Activated CD4-positive, alpha-beta T cell treated with anti-CD3 and anti-CD28 coated beads, Interleukin-2, amount 10 ng/mL, durations not matched to agents 24 days and 14 days (primary cell): ENCODE measurements at places on chromosomes 5 and 9.

DNA sequence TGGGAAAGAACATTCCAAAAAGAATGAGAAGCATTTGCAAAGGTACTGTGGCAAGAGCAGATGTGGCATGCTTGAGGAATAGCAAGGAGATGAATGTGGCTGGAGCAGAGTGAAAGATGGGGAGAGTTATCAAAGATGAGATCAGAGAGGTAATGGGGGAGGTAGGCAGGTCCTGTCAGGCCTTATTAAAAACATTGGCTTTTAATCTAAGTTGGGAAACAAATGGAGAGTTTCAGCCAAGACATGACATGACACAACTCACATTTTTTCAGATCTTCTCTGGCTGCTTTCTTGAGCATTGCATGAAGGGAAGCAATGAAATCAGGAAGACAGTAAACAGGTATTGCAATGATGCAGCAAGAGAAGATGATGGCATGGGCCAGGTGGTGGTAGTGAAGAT, 120.3 kb downstream of the MUSK start:
- DNase-seq: no peak

DNA sequence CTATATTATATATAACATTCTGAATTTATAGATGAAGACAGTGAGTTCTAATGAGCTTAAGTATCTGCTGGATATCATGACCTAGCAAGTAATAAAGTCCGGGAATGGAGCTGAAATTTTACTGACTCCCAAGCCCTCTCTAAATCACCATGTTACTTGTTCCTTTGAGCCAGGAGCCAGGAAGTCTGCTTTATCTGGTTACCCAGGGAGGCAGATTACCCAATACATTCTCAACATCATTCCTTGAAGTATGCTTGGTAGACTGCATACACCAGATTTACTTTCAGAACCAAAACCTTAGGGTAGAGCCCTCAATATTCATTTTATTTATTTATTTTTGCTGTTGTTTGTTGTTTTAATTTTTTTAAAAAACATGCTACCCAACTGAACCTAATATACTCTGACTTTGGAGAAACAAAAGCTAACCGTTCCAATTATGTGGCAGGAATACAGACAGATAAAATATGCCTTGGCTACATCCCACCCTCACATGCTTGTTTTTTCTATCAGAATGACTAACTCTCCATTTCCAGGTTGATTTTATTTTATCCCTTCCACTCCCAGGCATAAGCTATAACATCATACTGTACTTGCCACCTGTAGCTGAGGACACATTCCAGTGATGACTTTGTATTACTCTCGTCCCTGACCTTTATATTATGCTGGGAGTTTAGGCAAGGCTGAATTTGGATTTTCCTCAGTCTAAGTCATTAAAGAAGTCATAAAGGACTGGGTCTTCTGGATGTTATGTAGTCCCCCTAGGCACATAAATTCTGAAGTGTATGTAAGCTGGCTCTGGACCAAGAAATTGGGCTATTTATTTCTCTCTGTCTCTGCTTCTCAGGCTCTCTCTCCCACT, 82.0 kb downstream of the YIPF5 start:
- no peak for DNase-seq

- DNase-seq: peak; percentile 80
Observed at GRCh38 chr5:1800472-1801221, 560 bp upstream of the NDUFS6 start.

- no peak for DNase-seq
Observed at GRCh38 chr5:39473156-39473775, 48.5 kb upstream of the DAB2 start.

GRCh38 chr9:16718952-16719351, 151.5 kb downstream of the BNC2 start:
- no peak for DNase-seq

- DNase-seq: no peak
Observed at GRCh38 chr5:154401355-154401754, 44.4 kb upstream of the SAP30L start.

- DNase-seq: no peak
Observed at GRCh38 chr5:154198611-154199230, 8.2 kb downstream of the GALNT10 start.

- DNase-seq: no peak
Observed at GRCh38 chr5:106940986-106941385, 729.8 kb downstream of the EFNA5 start.

- no peak for DNase-seq
Observed at GRCh38 chr5:52598968-52599367, 188.7 kb upstream of the ITGA1 start.

DNA sequence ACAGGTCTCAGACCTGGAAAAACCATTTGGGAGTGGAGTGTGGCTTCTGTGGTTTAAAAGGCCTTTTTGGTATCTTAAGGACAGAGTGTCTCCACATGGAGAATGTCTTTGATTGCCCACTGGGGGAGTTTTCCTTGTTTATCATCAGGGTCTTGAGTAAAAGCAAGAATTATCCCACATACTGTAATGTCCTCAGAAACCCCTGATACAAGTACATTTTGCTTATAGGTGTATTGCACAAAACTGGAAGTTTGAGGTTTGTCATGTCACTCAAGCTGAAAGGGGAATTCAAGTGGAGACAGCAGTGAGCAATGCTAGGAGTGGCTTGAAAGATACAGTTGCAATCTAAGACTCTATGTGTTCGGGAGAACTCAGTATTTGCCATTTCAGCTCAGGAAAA, 62.7 kb upstream of the GRAMD2B start:
- no peak for DNase-seq

DNA sequence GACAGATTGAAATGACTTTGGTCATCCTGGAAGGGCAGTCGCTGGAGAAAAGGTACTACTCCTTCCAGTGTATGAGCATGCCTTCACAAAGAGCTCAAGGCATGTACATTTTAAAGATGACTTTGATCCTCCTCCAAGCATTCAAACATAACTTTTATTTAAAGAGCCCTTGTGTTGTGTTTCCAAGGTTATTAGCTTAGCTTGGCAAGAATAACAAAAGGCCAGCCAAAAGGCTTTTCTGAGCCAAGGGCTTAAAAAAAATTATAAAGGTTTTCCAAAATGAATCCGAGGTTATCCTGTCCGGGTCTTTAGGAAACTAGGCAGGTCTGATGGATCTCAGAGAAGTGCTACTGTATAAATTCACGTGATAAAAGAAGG, 71.0 kb upstream of the PLPP6 start:
- no peak for DNase-seq

DNA sequence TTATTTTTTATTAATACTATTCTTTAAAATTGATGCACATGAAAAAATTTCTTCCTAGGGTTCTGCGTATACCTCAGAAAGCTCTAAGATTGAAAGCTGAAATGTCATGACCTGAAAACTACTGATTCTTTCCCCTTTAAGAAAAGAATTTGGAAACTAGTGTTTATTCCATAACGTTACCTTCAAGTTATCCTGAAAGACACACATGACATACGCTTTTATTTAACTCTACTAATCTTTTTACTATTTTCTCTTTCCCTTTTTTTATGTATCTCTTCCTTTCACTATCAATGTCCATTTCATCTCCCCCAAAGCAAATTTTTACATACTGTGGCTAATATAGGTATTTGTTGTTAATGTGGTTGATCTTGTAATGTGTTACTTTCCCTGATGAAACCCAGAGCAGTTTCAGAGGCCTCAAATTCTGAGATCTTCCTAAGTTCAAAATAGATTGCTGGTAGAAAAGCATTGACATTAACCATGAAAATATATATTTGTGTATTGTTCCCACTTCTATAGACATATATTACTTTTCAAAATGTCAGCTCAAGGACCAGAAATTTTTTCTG, 7.4 kb downstream of the NIPBL start:
- no peak for DNase-seq

DNA sequence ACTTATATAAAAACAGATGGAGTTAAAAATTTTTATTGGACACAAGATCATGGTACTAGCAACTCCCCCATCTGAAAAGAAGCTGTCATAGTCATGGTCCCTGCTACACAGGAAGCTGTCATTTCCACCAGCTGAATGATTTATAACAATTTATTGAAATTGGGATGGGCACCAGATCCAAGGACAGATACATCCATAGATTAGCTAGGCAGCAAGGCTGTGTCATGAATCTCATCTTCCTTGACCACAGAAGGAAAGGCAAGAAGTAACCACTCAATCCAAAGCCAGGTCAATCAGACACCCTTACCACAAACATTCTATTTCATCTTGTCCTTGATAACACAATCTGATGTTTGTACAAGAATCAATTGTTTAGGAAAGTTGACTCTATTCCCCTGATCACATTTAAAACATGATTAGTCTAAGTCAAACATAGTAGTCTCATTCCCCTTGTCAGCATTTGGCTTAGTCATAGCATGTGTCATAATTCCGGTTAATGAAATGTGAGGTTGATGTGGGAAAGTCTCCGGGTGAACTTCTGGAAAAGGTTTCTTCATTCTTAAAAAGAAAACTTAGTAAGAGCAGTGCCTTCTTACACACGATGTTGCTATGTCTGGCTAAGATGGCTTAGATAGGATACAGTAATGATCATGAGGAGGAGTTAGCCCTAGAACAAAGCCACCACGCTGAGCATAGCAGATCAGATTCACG, 462.6 kb upstream of the PAPPA start:
- no peak for DNase-seq

DNA sequence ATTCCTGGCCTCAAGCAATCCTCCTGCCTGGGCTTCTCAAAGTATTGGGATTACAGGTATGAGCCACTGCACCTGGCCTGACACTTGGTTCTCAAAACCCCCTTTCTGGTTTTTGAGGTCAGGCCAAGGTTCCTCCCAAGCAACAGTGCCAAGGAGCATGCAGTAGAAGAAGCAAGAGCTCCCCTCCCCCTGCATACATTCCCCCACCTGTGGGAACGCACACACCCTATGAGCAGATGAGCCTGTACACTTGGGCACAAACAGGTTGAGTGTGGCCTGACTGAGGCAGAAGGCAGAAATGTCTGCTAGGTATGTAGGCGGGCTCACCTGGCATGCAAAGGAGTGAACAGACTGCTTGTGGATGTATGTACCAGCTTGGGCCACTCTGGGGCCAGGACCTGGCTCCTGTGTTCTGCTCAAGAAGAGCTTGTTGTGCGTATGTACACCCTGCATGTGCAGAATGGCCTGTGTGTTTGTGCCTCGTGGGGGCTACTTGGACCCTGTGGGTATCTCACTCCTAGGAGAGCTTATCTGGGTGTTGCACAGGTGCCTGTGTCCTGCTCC, 1.7 kb downstream of the GPRIN1 start:
- no peak for DNase-seq

- DNase-seq: peak; percentile 78
Observed at GRCh38 chr5:134649163-134649835, 714 bp downstream of the SEC24A start.

DNA sequence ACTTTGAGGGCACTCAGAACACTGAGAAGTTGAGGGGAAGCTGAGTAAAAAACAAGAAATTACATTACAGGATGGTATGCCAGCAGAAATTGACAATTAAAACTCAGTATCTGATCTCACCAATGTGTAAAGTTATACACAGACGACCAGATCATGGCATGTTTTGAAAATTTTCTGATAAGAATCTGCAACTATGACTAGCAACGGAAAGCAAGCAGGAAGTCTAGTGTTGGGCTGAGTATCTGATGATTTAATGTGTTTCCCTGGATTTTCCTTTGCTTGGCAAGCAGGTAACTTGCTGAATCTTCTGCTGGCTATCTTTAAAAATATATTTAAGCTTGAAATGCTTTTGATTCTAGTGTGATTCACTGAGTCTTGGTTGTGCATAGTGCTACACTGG, 5.2 kb upstream of the GCNT4 start:
- peak; percentile 61 for DNase-seq

DNA sequence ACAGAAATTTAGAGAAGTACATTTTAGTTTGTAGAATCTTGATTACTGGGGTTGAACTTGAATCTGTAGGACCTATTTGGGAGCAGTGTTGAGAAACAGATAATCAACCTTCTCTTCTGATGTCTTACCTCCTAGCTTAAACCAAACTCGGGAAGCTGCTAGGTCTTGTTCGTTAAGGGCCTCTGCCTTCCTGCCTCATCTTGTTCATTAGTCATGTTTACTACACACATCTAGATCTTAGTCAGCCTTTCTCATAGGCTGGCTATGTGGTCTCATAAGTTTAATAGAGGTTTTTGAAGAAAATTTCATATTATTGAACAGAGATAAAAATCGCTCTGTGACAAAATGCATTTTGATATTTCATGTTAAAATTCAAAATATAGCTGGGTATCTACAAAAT, 331.0 kb upstream of the EDIL3 start:
- DNase-seq: no peak

DNA sequence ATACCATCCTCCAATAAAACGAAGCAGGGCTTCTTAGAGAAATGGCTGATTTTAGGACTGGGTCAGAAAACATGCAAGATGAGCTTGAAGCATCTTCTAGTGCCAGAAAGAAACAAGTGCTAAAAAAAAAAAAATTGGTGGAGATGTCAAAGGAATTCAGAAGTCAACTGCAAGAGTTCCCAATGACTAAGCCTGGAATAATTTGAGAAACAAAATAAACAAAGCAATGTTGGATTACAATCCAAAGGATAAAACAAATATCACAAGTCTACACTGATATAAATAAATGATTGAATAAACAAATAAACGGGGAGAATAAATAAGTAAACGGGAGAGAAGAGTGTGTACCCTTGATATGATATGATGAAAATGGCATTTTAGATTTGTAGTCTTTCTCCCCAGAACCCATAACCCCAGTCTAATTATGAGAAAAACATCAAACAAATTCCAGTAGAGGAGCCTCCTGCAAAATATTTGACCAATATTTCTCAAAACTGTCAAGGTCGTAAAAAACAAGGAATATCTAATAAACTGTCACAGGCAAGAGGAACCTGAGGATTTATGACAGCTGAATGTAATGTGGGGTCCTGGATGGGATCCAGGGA, 63.5 kb upstream of the CCL21 start:
- DNase-seq: no peak

GRCh38 chr9:74554751-74555419, 57.8 kb downstream of the RORB start:
- no peak for DNase-seq

- DNase-seq: no peak
Observed at GRCh38 chr9:28956116-28956880, 1383.0 kb upstream of the C9orf72 start.

- no peak for DNase-seq
Observed at GRCh38 chr5:107580889-107581820, 89.6 kb downstream of the EFNA5 start.
